ENCODE measurements at places on chromosomes 13 and 19.

- no peak for DNase-seq
These were observed 69.7 kb downstream of the UFM1 start for GRCh38 chr13:38419312-38419873.

DNA sequence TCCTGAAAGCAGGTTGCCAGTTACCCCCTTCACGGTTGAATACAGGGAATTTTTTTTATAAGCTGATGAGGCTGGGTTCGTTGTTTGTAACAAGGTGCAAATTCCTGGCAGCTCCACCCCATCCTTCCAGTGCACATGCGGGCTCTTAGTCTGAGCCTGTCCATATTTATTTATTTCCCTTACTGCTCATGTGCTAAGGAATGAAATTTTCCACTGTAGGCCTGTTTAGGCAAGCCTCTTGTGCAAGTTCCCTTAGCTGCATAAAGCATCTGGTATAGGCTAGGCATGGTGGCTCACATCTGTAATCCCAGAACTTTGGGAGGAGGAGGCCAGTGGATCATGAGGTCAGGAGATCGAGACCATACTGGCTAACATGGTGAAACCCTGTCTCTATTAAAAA, 560.9 kb upstream of the PCDH9 start:
- no peak for DNase-seq

- no peak for DNase-seq
These were observed 125.0 kb downstream of the VWA8 start for GRCh38 chr13:41835871-41836270.

GRCh38 chr19:3163230-3163886, 15.2 kb upstream of the S1PR4 start:
- DNase-seq = peak; percentile 82

GRCh38 chr13:50420718-50421472, 405.7 kb downstream of the KCNRG start:
- DNase-seq = no peak
